ENCODE measurements at places on chromosomes 13 and 19. TPM values are rescaled to one million over a fixed set of nuclear protein-coding genes. Genes with fewer than 3 reads are reported as not detected.

The HPN gene
- polyA plus RNA-seq, result 89.0 TPM

The CEACAM6 gene
- polyA plus RNA-seq, result not detected

DNA sequence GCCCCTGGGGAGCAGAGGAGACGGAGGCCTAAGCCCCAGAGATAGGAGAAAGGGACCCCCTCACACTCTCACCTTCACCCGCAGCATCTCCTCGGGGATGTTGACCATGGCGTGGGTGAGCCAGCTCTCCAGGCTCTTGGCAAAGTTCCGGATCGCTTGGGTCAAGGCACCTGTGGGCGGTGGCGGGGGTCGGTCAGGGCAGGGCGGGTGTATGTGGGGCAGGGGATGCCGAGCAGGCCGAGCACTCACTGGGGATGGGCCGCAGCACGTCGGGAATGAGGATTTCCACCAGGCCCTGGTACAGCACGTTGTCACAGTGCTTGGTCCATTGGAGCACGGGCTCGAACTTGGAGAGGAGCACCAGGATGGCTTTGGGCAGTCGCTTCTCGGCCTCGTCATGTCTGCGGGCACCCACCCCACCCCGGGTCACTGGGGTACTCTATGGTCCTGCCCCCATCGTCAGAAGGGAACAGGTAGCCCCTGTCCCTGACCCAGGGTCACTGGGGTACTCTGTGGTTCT, 13.1 kb downstream of the DCAF15 start:
- DNase-seq, result no peak

GRCh38 chr19:55692681-55693081, 17.7 kb downstream of the EPN1 start:
- no peak for DNase-seq

All from left kidney (tissue), 8 donors.